ENCODE measurements at places on chromosomes 6 and 20. TPM values are rescaled to one million over a fixed set of nuclear protein-coding genes. Genes with fewer than 3 reads are reported as not detected.

WTAP gene
- total RNA-seq, result 60.4 TPM

NKAIN2 gene
- not detected for total RNA-seq

MPIG6B gene
- total RNA-seq, result not detected

LY6G6D gene
- total RNA-seq, result not detected

PSORS1C1 gene
- total RNA-seq, result 0.15 TPM

RBM24 gene
- 3.1 TPM for total RNA-seq

RSPO4 gene
- total RNA-seq, result not detected

RAB44 gene
- total RNA-seq, result under 0.01 TPM

RSPO3 gene
- not detected for total RNA-seq

TASP1 gene
- 3.5 TPM for total RNA-seq

DDO gene
- total RNA-seq, result 0.74 TPM

C20orf204 gene
- total RNA-seq, result not detected

TAGAP gene
- total RNA-seq, result not detected

OR2B6 gene
- total RNA-seq, result not detected

ZNF335 gene
- 12.1 TPM for total RNA-seq

CCN5 gene
- total RNA-seq, result 3.4 TPM

PHACTR1 gene
- total RNA-seq, result 2.5 TPM

TMEM14B gene
- 106 TPM for total RNA-seq

PRRT1 gene
- total RNA-seq, result 0.17 TPM

CYP39A1 gene
- 1.0 TPM for total RNA-seq

EYA2 gene
- 1.0 TPM for total RNA-seq

CLPSL1 gene
- not detected for total RNA-seq

C4A gene
- total RNA-seq, result 2.7 TPM

PPIL6 gene
- total RNA-seq, result 2.4 TPM

C4B gene
- total RNA-seq, result 1.5 TPM

MICB gene
- 22.4 TPM for total RNA-seq

CSNK2B gene
- 357 TPM for total RNA-seq

TGM3 gene
- not detected for total RNA-seq

CLVS2 gene
- total RNA-seq, result not detected

C6orf52 gene
- total RNA-seq, result 0.89 TPM

BTN1A1 gene
- not detected for total RNA-seq

TBXT gene
- not detected for total RNA-seq

MOG gene
- total RNA-seq, result not detected

GSTA2 gene
- not detected for total RNA-seq

GSTA3 gene
- total RNA-seq, result not detected

DEFB121 gene
- not detected for total RNA-seq

PROCR gene
- 32.9 TPM for total RNA-seq

IRF4 gene
- not detected for total RNA-seq

KCNQ2 gene
- not detected for total RNA-seq

All from bronchus fibroblast of lung (primary cell).